ENCODE measurements at places on chromosomes 12 and 14. TPM values are rescaled to one million over a fixed set of nuclear protein-coding genes. Genes with fewer than 3 reads are reported as not detected.

DNA sequence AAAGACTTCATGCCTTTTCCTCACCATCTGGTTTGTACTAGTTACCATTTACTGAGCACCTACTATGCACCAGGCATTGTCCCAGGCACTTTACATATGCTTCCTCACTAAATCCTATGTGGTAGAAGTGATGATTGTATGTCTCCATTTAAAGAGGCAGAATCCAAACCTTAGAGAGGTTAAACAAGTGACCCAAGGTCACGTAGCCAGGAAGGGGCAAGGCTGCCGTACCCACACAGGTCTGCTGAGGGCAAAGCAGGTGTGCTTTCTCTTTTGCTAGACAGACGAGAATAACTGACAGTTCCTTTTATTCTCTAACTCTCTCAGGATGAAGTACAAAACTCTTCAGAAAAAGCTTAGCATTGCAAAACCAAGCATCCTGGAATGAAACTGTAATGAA lies 235.2 kb upstream of the SRRM4 start:
- no peak for DNase-seq

PTPN6 gene
- total RNA-seq: 49.0 TPM

- DNase-seq: no peak
Measured at GRCh38 chr12:28938581-28939235, 210.4 kb upstream of the FAR2 start.

POTEM gene
- not detected for total RNA-seq

- no peak for DNase-seq
Measured at GRCh38 chr12:1851151-1851701, 30.9 kb downstream of the LRTM2 start.

- DNase-seq: no peak
Measured at GRCh38 chr14:82510007-82510406, 976.4 kb upstream of the SEL1L start.

Data from transverse colon (tissue), 4 donors.